ENCODE measurements at places on chromosomes 16 and 17.

- no peak for DNase-seq
Measured at GRCh38 chr17:28331891-28332420, 3.3 kb downstream of the IFT20 start.

GRCh38 chr17:41360296-41360995 is 9.2 kb downstream of the KRT33B start:
- peak; percentile 77 for DNase-seq

GRCh38 chr17:78133971-78134898 is 3.7 kb downstream of the TMC8 start:
- DNase-seq = peak; percentile 44

- peak; percentile 24 for DNase-seq
Measured at GRCh38 chr16:69108064-69108904, 2.8 kb downstream of the HAS3 start.

- DNase-seq = peak; percentile 35
Measured at GRCh38 chr17:43545383-43545632, 832 bp downstream of the ETV4 start.

- DNase-seq = peak; percentile 58
Measured at GRCh38 chr16:27318392-27319256, 4.8 kb downstream of the IL4R start.

DNA sequence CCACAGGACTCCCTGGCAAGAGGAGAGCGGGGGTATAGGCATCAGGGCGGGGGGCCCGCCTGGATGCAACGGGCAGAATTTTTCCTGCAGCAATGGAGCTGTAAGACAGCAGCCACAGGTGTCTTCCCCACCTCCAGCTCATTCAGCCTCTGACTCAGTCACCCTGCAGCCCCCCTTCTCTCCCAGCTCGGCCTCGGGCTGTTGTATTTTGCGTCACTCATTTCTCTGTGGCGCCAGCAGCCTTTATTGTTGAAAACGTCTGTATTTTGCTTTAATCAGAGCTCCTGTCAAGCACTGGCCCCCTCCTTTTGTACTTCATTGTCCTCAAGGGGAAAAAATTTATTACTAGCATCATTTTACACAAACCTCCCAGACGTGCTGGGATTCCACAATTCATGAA is 117.7 kb downstream of the WSCD1 start:
- DNase-seq = no peak

- DNase-seq = peak; percentile 98
Measured at GRCh38 chr17:80454557-80455335, 21.7 kb downstream of the NPTX1 start.

DNA sequence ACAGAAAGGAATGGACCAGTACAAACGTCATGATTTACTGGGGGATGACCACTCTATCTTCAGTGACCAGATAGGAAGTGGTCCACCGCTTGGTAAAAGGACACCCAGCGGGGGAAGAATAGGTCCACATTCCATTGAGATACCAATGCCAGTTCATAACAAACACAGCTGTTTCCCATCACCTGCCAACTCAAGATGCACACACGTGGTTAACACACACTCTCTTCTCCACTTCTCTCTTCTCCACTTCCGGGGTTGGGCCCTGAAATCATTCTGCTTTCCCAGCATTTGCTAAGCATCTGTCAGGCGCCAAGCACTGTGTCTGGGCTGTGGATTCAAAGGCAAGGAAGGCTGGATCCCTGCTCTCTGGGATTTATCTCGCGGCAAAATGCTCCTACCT is 175.5 kb downstream of the SLC39A11 start:
- DNase-seq = peak; percentile 40

GRCh38 chr16:13333336-13333735 is 431.9 kb downstream of the SHISA9 start:
- no peak for DNase-seq

GRCh38 chr16:4859900-4860255 is 12.6 kb downstream of the UBN1 start:
- DNase-seq = no peak

Measured in cardiac muscle cell (in vitro differentiated cells and primary cell).